ENCODE measurements at places on chromosomes 16 and 17.

- DNase-seq: no peak
Observed at GRCh38 chr17:81514489-81514738, 1.8 kb upstream of the ACTG1 start.

GRCh38 chr17:49130891-49131290, 1.7 kb upstream of the B4GALNT2 start:
- no peak for DNase-seq

DNA sequence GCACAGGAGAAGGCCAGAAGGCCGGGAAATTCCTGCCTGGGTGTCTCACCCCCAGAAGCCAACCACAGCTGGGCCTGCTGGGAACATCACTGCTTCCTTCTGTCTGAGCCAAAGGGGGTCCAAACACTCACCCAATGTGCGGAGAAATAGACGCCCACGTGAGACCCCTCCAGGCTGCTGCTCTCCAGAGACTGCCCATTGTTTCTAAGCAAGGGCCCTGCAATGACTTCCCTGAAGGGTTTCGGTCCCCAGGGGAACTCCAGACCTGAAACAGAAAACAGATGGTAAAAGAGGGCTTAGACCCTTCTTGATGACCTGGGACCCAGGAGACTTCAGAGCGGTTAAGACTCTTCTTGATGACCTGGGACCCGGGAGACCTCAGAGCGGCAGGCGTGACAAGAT, 41.3 kb downstream of the MRM3 start:
- no peak for DNase-seq

DNA sequence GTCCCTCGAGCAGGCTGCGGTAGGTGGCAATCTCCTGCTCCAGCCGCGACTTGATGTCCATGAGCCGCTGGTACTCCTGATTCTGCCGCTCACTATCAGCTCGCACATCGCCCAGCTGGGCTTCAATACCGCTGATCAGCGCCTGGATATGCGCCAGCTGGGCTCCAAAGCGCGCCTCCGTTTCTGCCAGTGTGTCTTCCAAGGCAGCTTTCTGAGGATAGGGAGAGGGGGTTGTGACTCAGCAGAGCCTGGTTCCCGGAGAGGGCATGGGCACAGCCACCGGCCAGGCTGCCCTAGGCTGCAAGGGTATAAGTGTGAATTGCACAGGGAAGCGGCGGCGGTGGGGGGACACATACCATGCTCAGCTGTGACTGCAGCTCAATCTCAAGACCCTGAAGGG, 4.3 kb downstream of the KRT19 start:
- DNase-seq: no peak

GRCh38 chr17:42183741-42184711, 1.2 kb downstream of the HCRT start:
- no peak for DNase-seq

GRCh38 chr16:4893103-4893862, 43.7 kb downstream of the PPL start:
- DNase-seq: no peak

DNA sequence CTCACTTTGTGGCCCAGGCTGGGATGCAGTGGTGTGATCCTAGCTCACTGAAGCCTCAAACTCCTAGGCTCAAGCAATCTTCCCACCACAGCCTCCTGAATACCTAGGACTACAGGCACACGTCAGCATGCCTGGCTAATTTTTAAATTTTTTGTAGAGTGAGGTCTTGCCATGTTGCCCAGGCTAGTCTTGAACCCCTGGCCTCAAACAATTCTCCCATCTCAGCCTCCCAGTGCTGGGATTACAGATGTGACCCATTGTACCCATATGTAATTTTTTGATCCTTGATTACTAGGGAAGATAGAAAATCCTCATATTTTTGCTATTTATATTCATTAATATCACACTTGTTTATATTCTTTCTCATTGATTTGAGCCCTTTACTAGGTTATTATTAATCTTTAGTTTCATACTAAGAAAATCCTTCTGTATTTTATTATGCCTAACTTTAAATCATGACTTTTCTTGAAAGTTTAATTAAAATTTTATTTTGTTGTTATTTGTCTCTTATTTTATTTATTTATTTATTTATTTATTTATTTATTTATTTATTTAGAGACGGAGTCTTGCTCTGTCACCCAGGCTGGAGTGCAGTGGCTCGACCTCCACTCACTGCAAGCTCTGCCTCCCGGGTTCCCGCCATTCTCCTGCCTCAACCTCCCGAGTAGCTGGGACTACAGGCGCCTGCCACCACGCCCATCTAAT, 75.4 kb downstream of the BCAS3 start:
- no peak for DNase-seq

GRCh38 chr17:15942207-15942833, 2.6 kb upstream of the ADORA2B start:
- no peak for DNase-seq

DNA sequence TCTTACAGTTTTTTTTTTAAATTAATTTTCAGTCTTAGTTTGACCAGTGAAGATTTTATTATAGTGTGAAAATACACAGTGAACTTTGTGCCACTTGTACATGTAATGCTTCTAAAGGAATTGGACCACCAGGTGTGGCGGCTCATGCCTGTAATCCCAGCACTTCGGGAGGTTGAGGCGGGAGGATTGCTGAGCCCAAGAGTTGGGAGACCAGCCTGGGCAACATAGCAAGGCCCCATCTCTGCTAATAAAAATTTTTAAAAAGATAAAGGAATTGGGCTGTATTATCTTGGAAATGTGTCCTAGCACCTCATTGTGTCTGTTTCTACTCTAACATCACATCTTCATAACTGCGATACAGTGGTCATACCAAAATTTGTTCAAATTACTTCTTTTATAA, 3.8 kb downstream of the IST1 start:
- DNase-seq: no peak

GRCh38 chr16:20859699-20860098, 40.5 kb downstream of the DCUN1D3 start:
- no peak for DNase-seq

- no peak for DNase-seq
Observed at GRCh38 chr16:17027488-17028129, 443.2 kb downstream of the XYLT1 start.

DNA sequence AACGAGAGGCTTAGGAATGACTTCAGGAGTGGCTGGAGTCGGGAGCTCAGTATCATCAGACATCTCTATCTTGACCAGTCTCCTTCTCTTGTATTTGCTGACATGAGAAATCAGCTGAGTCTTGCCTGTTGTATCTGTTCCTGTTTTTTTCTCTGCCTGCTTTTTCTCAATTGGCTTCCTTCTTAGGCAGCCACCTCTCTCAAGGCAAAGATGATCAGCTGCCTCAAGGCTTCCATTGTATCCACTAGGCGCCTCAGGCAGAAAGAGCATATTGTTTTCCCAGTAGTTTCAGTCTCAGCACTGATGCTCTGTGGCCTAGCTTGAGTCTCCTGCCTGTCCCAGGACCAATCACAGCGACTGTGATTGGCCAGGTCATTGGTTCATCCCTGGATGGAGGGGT, 306.2 kb downstream of the CPPED1 start:
- DNase-seq: no peak

DNA sequence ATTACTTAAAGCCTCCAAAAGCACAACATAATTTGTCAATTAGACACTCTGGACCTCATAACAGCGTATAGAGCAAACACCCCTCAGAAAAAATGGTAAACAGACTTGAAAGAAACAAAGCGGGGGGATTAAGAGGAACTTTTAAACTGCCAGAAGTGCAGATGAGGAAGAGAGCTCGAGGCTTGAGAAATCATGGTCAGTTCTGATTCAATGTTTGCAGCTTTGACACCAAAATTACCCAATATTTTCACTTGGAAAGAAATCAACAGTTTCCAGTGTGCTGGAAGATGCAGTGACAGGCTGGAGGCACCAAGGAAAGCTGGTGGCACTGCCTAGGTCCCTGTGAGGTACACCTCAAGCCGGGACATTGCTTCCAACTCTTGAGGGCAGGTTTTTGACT, 180.9 kb upstream of the TOX3 start:
- DNase-seq: no peak

GRCh38 chr16:63787014-63787413, 1334.8 kb downstream of the CDH11 start:
- DNase-seq: no peak

DNA sequence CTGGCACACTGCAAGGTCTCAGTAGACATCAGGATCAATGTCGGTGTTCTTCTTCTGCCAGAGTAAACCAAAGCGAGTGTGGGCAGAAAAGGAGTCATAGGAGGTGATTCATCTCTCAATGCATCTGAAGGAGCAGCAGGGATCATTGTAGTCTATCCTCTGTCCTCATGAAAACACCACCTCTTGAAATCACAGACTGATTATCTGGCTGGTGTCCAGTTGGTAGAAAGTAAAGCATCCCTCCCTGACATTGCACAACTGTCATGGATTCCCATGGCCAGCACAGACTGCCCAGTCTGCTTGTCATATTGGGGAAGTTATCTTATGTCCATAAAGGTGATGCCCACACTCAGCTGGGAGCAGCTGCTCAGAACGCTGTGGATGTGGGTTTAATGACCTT, 74.1 kb downstream of the ABCC12 start:
- no peak for DNase-seq

DNA sequence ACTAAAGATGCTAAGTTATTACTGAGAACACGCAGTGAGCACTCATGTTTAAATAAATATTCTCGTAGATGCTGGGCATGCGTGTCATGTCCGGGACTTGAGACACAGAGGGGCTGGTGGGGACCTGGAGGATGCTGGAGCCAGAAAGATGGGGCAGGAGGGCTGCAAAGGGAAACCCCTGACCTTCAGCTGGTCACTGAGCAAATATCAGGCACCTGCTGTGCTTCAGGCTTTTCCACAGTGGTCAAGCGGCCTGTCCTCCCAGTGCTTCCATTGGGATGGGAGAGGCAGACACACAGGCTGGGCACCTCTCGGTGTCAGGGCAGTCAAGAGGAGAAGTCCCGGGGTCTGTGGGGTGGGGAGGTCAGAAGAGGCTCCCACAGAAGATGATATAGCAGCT, 211.4 kb downstream of the GSG1L start:
- no peak for DNase-seq

GRCh38 chr16:1460602-1461138, 14.2 kb downstream of the CLCN7 start:
- no peak for DNase-seq

DNA sequence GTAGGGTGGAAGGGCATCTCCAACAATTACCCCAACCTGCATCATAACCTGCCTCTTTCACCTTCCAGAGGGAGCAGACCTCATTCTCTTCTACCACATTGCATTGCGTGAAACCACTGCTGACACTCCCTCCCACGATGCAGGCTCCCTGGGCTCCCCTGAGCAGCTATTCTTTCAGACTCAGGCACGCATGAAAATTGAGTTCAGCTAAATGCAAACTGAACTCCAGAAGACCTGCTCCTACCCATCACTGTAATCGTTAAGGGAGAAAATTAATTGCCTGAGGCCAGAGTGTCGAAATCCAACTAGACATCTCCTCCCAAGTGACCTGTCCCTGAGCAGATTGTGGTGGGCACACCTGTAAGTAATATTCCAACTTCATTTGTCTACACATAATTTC, 186.0 kb downstream of the GRIN2A start:
- DNase-seq: no peak

DNA sequence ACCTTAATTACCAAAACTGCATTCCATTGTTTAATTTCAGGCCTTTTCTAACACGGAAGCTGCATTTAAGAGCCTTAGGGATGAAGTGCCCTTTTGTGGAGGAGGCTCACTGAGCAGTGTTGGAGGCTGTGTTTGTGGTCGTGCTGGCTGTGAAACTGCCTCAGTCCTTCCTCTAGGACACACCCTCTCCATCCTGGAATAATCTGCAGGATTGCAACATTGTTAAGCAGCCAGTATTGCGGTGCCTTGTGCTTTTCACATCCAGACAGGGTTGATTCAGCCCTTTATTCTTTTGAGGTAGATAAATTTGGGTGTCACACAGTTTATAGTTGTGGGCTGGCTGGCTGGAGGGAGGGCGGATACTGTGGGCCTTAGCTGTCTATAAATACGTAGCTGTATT, 141.6 kb downstream of the CDRT15L2 start:
- DNase-seq: no peak

DNA sequence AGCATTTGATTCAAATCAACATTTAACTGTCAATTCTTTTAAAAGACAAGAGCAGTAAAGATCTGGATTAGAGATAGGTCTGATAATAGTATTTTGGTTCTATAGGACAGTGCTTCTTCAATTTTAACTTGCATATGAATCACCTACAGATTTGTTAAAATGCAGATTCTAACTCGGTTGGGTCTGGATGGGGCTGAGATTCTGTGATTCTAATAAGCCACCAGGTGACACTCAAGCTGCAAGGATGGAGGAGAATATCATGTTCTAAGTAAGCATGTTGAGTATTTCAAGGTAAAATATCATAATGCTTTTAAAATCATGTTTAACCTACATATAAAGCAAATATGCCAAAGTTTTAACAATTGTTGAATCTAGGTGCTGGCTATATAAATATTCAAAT, 15.8 kb downstream of the TSPOAP1 start:
- DNase-seq: no peak

GRCh38 chr17:28112606-28113005, 70.1 kb downstream of the NLK start:
- no peak for DNase-seq

DNA sequence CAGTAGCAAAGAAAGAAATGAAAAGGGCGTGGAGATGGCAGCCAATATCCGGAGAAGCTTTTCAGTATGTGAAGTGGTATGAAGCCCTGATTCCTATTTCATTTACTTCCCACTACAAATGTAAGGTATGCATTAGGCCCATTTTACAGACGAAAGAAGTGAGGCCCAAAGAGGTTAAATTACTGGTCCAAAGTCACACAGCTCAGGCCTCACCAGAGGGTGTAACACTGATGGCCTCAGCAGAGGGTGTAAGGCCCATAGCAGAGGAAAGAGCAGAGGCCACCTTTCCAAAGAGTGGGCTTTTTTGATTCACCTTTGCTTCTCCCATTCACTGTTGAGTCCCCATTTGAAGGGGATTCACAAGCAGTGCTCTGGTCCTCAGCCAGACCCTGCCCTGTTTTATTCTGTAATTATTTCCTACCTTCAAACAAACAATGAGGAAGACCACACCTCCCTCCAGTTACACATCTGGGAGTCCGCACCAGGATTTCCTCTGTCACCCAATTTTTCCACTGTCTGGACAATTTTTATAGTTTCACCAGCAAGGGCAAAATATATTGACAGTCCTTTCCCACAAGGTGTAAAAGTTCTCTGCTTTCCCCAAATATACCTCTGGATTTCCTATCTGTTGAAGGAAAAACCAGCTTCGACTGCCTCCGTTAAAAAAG, 7.1 kb downstream of the ZFHX3 start:
- DNase-seq: no peak

DNA sequence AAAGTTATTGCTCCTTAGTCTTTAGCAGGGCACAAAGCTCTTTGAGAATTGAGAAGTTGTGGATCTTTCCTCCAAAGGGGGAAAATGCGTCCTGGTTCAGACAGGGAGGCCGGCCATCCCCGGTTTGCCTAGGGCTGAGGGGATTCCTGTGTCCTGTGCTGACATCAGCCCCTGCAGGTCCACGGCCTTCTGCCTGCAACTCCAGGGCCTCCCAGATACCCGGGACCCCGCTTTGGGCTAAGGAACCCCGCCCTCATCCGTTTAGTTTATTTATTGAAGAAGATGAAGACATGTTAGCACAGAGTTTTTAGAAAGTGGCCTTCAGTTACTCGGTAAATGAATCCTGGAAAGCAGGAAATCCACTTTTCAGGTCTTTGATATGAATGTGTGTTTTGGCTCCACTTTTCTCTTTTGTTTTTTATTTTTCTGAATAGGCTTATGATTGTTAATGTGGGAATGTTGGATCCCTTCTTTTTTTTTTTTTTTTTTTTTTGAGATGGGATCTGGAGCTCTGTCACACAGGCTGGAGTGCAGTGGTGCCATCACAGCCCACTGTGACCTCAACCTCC, 65.6 kb downstream of the CRISPLD2 start:
- DNase-seq: no peak

Measured in iPS DF 19.7 (cell line).